NCI-H1417 (cell line): ENCODE measurements at places on chromosomes 6 and 20.

- DNase-seq: no peak
Observed at GRCh38 chr6:67666177-67666964, 968.7 kb upstream of the ADGRB3 start.

DNA sequence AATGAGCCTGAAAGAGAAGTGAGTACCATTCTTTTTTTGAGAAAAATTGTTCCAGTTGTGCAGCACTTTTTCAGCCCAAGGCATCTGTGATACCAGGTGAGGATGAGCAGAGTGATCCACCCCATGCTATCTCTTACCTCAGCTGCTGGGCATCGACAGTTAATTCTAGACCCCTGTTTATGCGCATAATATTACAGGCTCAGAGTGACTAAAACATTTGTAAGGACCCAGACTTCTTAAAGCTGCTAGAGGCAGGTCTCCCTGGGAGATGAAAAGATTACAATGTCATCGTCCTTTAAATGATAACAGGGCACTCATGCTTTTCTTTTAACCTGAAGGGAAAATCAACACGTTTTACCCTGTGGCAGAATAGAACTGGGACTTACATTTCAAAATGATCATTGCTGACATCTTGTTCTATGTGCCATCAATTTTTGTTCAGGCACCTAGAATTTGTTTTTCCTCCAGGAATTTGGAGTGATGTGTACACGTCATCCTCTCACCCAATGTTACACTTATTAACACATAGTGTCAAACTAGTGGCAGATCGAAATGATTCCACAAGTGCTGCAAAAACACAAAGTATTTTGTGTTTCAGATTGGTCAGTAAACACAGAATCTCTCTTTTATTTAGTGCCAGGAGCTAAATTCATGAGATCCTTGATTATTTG lies 684.6 kb downstream of the UTRN start:
- DNase-seq: no peak

- DNase-seq: no peak
Observed at GRCh38 chr6:52139985-52140680, 46.0 kb upstream of the IL17A start.

DNA sequence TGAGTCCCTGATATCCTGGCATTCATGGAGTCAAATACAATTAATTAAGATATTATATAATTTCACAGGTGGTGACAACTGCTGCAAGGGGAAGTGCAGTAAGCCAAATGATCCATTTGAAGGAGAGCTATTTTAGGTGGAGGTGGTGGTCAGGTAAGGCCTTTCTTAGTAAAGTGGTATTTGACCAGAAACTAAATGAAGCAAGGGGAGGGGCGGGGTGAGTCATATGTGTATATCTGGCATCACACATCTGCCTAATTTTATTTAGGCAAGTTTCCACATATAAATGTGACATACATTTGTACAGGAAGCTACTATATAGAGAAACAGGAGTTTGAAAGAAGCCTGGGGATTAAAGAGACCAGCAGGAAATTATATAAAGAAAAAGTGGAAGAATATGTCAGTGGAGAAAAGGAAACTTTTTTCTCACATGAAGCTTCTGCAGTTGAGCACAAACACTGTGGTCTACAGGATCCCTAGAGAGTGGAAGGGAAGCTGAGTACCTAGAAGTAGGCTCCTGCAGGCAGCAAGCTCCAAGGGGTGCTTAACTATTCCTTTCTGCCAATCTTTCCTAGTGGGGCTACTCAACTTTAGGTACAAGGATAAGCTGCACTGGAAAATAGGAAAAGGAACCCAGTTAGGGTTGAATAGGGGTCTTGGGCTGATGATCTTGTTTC lies 99.6 kb downstream of the OGFRL1 start:
- no peak for DNase-seq

- DNase-seq: no peak
Observed at GRCh38 chr6:41637194-41638001, 870 bp upstream of the MDFI start.

GRCh38 chr20:38184101-38184500 lies 19.0 kb upstream of the TGM2 start:
- no peak for DNase-seq
